ENCODE measurements at places on chromosomes 1 and 21.
A peak's percentile ranks its signal among the peaks of the same experiment; 100 is the strongest.

DNA sequence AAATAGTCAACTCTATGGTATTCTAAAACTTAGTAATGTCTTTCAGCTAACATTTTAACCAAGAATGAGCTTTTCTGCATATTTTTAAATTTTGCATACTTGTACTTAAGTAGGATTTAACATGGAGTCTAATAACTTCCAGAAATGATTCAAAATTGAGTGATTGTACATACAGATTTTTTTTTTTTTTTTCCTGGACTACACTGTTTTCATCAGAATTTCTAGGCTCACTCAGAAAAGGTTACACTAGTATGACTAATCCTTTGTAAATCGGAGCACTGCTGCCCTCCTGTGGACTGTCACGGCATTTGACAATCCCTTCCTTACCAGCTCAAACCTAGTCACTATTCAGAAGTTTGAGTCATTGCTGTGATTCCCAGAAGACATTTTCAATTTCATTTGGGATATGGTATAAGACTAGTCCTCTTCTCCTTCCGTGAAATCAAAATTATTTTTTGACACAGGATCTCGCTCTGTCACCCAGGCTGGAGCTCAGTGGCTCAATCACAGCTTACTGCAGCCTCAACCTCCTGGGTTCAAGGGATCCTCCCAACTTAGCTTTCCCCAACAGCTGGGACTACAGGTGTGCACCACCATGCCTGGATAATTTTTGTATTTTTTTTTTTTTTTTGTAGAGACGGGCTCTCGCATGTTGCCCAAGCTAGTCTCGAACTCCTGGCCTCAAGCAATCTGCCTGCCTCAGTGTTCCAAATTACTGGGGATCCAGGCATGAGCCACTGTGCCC lies 45.5 kb downstream of the CD46 start:
- DNase-seq = peak; percentile 64

DNA sequence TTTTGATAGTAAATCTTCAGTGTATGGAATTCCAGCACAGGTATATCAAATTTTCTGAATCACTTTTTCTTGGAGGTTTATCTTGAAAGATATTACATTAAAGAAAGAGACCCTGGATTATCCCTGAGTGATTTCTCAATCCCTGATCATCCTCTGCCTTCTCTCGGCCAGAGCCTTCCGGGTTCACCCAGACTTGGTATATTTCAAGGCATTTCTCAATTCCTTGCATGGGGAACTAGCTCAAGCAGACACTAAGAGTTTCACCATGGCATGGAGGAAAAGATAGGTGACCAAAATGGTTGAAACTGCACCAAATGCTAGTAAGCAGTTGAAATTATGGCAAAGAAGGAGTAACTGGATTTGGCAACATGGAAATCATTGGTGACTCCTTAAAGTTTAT lies 5.7 kb downstream of the VAMP4 start:
- DNase-seq = no peak

DNA sequence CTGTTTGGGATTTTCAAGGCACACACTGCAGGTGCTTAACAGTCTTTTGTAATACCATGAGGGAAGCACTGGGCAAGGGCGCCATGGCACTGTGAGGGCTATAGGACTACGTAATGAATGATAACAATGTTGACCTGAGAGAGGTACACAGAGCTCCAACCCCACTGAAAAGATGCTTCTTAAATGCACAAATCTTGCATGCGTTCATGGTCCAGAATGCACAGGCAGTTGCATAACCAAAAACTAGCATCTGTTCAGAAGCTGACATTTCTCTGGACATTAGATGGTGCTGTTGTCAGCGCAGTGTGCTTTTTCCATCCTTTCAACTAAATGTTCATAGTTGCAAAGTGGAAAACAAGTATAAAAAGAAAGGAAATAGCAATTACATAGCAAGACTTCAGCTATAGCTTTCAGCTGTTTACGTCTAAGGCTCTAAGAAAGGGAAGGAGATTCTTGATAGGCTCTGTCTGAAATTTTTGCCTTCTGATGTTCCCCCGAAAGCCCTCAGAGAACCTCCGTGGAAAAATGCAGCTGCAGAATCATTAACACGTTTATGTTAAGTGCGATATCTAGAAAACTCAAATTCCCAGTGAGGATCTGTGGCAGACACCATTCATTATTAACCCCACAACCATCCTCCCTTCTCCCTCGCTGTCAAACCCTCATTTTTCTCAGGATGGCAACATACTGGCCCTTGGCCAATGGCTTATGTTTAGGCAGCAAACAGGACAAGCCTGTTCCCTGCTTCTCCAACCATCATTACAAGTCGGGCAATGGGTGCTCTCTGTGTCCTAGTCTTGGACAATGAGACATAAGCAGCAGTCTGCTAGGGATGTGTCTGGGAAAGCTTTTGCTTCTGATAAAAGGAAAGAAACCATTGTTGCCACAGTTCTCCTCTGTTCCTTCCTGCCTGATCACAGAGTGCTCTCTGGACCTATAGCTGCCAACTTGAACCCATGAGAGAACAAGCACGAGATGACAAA lies 8.2 kb upstream of the TARBP1 start:
- peak; percentile 79 for DNase-seq

GRCh38 chr1:70426154-70427131 lies 15.4 kb downstream of the CTH start:
- no peak for DNase-seq

- DNase-seq = no peak
Measured at GRCh38 chr21:33937931-33938339, 22.3 kb upstream of the ATP5PO start.

Data from muscle of arm (tissue), 14 donors.